ENCODE measurements at places on chromosomes 1 and 21.

- no peak for ATAC-seq
Measured at GRCh38 chr1:214362188-214362882, 81.4 kb downstream of the SMYD2 start.

DNA sequence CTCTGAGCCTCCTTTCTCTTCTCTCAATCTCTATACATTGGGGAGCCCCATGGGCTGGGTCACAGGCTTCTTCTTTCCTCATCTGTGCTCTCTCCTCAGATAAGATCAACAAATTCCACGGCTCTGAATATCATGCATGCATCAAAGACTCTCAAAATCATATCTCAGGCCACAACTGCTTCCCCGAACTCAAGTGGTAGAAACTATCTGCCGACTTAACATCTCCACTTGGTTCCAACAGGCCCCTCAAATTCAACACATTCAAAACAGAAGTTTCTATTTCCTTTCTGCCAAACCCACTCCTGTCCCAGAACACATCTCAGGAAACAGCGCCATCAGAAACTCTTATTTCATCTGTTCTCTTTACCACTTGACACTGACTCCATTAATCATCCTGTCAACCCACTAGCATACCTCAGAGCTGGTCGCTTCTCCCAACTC lies 16.7 kb downstream of the DDX59 start:
- no peak for ATAC-seq

GRCh38 chr1:94031591-94031990 lies 89.4 kb downstream of the ABCA4 start:
- ATAC-seq: no peak

DNA sequence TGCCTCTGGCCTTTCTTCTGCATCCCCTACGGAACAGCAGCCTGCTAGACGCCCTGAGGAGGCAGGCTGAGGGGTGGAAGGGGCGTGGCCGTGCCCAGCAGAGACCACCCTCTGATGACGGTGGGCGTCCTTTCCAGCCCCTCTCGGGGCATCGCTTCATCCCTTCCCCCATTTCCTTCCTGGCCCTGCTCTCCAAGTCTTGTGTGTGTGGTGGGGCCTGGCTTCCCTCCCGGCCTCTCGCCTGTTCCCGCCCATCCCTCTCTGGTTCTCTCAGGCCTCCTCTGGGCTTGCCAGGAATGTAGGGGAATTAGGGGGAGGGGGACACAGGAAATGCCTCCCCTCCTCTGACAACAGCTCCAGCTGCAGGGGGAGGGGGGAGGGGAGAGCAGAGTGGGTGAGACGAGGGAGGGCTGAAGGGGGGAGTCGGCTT lies 51.1 kb downstream of the SKI start:
- ATAC-seq: peak; percentile 42

- ATAC-seq: no peak
Measured at GRCh38 chr1:208977638-208978256, 605.8 kb upstream of the CAMK1G start.

DNA sequence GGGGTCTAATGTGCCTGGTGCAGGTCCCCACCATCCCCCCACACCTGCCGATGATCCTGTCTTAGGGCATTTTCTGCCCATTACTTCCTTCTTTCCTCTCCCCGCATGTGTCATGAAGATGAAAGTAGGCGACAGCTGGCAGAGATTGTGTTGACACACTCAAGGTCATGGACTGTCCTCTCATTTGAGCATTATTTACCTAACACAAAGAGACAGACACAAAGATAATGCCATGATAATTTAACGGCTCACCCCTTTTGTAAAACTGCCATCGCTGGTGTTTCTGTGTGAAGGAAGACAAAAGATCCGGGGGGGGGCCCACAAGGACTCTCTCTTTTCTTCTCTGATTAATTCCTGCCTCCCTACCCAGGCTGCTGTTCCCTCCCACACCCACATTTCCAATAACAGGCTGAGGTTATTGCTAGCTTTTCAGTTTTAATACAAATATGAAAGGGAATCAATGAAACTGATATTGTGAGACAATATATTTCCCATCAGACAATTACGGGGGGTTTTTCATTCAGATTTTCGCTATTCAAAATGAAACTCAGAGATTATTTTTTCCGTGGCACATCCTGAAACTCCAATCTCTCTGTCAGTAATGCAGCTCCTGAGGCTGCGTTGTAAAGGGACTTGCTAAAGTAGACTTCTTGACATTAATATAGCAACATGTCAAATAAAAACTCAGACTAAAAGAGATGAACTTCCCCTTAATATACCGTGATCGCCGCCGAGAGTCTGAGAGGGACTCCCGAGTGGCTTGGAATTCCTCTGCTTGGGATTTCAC lies 561.1 kb downstream of the NPHP4 start:
- ATAC-seq: no peak

- no peak for ATAC-seq
Measured at GRCh38 chr1:3533067-3534048, 78.0 kb downstream of the MEGF6 start.

DNA sequence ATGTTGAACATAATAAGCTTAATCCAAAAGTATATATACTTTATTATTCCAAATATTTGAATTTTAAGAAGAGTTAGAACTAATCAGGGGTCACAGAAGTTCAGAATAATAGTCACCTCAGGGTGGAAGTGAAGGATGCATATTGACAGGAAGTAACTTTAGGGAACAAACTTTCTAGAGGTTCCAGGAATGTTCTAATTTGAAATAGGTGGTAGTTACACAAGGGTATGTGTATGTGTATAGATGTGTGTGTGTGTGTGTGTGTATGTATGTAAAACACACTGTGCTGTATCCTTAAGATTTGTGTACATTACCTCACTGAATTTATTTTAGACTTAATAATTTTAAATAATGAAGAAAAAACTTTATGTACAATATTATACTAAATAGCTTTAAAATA lies 110.4 kb downstream of the ACBD6 start:
- no peak for ATAC-seq

All from SK-N-SH treated with all-trans-retinoic acid at 6 μM for 48 hours (cell line).